ENCODE measurements at places on chromosomes 13 and 19.
A peak's percentile ranks its signal among the peaks of the same experiment; 100 is the strongest.

DNA sequence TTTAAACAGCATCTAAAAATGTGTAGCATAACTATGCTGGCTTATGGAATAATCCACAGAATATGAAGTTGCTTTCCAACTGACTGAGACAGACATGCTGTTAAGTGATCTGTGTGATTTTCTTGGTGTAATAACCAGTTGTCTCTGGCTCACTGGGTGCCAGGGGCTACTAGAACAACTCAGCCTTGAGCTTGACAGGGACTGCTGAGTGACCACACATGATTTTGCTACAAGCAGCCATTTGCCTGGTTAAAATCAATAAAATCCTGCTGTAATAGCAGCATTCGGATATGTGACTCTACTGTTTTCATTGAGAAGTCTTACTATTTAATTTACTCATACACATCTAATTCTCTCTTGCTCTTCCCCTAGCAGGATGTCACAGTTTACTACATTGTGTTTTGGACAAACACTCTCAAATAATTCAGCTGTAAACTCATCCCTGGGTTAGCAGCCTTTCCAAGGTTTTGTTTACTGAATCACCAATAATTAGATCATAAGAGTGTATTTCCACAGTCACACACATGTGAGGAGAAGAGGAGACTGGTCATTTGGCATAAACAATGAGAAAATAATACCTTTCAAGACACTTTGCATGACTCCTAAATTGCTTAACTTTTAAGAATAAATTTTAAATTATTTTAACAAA lies 426.2 kb downstream of the PCDH9 start:
- peak; percentile 63 for DNase-seq

DNA sequence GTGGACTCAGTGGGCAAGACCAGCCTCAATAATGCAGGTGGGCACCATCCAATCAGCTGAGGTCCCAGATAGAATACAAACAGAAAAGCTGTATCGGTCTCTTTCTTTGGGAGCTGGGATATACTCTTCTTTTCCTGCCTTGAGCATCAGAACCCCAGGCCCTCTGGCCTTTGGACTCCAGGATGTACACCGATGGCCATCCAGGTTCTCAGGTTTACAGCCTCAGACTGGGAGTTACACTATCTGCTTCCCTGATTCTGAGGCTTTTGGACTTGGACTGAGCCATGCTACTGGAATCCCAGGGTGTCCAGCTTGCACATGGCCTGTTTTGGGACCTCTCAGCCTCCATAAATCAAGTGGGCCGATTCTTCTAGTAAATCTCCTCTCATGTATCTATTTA lies 27.6 kb upstream of the USP12 start:
- no peak for DNase-seq

DNA sequence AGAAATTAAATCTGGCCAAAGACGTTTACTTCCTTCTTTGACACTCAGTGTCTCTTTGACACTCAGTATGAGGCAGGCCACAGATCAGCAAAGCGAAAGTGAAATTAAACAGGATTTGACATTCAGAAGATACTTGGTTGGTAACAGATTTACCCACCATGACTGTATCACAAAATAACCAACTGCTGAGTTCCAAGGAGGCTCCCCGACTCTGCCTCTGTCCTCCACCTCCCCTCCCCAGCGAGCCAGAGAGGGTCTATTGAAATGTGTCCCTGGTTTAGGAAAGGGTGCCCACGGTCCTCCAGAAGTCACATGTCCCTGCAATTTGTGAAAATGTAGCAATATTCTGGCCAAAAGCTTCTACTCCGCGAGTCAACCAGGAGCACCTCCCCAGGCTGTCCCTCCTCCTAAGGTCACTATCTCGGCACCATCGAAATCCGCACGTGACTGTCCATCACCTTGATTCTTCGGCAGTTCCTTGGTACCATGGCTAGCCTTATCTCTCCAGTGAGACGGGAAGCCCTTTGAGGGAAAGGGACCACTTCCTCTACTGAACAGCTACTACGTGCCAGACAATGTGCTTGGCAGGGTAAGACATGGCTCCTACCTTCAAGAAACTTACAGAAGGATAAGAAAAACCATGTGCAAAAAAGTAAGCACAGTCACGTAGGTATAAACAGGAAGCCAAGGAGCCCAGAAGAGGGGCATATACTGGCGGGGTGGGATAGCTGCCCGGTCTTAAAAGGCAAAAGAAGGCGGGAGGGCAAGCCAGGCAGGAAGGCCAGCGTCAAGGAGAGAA lies 1.5 kb downstream of the N4BP2L1 start:
- no peak for DNase-seq

GRCh38 chr19:43739439-43740235 lies 15.1 kb downstream of the SMG9 start:
- DNase-seq, result no peak

DNA sequence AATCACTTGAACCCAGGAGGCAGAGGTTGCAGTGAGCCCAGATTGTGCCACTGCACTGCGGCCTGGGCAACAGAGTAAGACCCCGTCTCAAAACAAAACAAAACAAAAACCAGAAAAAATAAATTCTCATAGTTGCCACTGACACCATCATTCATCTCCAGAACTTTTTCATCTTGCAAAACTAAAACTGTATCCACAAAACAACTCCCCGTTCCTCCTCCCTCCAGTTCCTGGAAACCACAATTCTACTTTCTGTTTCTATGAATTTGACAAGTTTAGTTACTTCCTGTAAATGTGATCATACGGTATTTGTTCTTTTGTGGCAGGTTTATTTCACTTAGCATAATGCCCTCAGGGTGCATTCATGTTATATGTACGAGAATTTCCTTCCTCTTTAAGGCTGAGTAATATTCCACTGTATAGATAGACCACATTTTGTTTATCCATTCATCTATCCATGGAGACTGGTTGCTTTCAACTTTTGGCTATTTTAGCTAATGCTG lies 13.2 kb upstream of the ADGRE5 start:
- no peak for DNase-seq

DNA sequence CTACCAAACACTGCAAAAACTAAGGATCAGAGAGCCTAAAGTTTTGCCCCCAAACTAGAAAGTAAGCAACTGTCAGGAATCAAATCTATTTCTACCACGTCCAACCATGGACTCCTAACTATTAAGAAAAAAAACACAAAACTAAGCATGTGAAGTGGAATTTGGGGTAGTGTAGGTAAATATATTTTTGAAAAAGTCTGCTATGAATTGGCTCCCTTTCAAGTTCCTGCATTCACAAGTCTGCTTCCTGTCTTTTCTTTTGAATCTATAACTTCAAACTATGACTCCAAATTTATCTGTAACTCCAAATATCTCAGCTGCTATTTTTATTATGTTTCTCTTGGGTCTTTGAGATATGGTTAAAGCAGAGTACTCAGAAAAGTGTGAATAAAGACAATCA lies 47.0 kb downstream of the PCDH9 start:
- no peak for DNase-seq

DNA sequence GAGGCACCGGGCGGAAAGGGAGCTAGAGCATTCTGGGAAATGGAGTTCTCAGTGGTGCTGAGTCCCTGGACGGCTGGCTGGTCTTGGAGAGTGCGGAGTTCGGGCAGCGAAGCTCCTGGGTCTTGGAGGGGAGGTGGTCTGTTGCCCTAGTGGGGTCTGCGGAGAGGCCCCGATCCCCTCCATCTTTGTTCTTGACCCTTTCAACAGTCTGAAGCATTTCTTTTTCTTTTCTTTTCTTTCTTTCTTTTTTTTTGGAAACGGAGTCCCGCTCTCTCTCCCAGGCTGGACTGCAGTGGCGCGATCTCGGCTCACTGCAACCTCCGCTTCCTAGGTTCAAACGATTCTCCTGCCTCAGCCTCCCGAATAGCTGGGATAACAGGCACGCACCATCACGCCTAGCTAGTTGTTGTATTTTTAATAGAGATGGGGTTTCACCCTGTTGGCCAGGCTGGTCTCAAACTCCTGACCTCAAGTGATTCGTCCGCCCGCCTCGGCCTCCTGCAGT lies 440 bp upstream of the SYMPK start:
- no peak for DNase-seq

GRCh38 chr13:75870397-75870903 lies 234.3 kb downstream of the LMO7 start:
- peak; percentile 14 for DNase-seq

DNA sequence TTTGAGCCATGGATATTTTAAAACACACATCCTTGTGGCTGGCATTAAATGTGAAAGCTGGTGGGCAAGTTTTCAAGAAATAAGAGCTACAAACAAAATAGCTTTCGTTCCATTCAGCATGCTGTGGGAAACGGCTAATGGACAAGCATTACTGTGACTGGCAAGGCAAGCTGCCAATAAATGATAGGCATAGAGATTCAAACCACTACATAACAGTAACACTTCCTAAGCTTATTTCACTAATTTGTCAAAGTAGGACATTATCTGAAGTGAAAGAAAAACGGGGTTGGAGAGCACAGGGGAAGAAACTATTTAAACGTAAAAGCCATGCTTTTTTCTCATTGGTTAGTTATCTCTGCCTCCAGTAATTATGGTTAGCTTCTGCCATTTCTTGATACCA lies 26.0 kb downstream of the OBI1 start:
- DNase-seq, result no peak

GRCh38 chr19:54708781-54709180 lies 15.5 kb upstream of the KIR3DL3 start:
- no peak for DNase-seq

- DNase-seq, result no peak
Measured at GRCh38 chr19:14978161-14978776, 1.4 kb downstream of the SLC1A6 start.

GRCh38 chr13:44786756-44787155 lies 202.5 kb downstream of the NUFIP1 start:
- DNase-seq, result no peak

- no peak for DNase-seq
Measured at GRCh38 chr13:113607889-113608635, 23.5 kb downstream of the TFDP1 start.

GRCh38 chr13:113863524-113864272 lies at the start of gene GAS6:
TSS of gene GAS6 (minus strand) at chr13:113864076. CDS start at chr13:113863920, 156 bp downstream.
- peak; percentile 49 for DNase-seq

DNA sequence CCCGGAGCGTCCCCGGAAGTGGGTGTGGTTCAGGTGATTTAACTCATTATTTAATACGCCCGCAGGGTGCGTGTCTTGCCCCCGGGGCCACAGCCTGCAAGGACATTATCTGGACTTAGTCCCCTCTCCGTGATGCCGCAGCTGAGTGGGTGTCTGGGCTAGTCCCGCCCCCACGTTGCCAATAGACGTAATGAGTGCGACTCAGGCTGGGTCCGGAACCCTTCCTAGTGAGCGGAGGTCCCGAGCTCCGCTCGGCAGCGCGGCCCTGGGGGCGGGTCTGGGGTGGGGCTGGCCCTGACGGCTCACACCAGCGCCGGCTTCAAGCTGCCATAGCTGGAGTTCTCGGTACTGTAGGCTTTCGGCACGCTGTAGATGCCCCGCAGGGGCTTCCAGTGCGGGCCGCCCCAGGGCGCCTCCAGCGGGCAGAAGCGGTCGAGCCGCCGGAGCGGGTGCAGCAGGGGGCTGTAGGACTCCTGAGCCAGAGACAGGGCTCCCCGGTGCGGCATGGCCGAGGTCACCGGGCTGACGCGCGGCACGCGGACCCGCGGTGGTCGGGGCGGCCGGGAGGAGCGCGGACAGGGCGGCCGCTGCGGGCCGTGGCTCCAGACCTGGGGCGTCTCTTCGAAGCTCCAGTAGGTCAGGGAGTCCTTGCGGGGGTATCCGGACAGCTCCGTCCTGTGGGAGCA lies 918 bp upstream of the LHB start:
- peak; percentile 31 for DNase-seq

GRCh38 chr13:42398533-42398932 lies 126.6 kb downstream of the AKAP11 start:
- no peak for DNase-seq

- no peak for DNase-seq
Measured at GRCh38 chr19:16928916-16929315, 40.1 kb downstream of the F2RL3 start.

DNA sequence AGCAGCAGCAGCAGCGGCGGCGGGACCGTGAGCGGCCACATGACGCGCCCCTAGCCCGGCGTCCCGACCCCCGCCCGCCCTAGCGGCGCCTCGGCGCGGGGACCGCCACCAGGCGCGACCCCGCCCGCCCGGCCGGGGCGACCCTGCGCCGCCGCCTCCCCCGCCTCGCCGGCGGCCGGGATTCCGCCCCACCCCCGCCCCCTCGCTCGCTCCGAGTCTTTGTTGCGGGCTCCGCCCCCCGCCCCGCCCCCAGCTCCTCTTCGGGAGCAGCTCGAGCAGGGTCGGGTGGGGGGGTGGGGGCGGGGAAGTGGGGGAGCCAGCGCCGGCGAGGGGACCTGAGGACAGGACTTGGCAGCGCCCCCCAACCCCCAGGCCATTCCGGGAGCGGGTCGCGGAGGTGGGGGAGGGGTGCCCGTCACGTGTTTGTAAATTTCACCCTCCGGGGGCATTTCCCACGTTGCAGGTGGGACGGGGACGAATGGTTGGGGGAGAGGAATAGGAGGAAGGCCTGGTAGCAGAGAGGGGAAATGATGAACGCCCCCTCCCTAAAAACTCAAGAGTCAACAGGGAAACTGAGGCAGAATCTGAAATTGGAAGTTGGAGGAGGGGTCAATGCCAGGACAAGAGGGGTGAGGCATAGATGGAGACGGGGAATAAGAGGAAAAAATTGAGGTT lies at the start of gene OLFM2:
TSS of gene OLFM2 (minus strand) at position 190 of the 675 bp plus-strand sequence. CDS start at position 41, 149 bp downstream.
- DNase-seq, result no peak

All from fibroblast of gingiva (primary cell).